ENCODE measurements at places on chromosomes 7 and 10.

DNA sequence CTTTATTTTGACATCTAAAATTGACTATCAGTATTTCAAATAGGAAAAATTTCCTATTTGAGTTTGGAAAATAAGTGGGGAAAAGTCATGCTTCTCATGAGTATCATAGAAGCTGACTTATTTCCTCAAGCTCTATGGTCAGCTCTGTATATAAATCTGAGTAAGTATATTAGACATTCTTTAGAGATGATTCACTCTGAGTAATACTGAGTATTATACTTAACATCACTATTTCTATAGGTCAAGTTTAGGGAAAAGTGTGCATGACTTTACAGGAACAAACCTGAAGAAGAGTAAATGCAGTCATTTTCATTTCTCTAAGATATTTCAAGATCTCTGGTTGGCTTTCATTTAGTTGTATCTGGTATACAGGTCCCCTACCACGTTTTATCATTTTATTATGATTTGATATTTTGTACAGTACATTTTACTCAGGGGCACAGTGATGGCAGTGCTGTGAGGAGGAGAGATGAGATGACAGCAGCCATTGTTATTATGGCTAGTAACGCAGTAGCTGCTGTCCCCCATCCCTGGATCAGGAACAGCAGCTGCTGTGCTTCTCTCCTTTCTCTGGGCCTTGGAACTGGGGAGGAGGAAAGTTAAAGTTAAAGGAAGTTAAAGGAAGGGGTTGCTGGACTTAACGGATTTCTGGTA is 15.2 kb downstream of the SND1 start:
- H3K27me3 ChIP-seq, result no peaks in the 10 kb centered on the region
- H3K36me3 ChIP-seq, result peaks cover 5% of the 10 kb centered on the region
- H3K27ac ChIP-seq, result peak overlapping the region; percentile 70
- no peak overlapping the region for H3K4me3 ChIP-seq

- H3K4me3 ChIP-seq, result no peak overlapping the region
- peaks cover 4% of the 10 kb centered on the region for H3K4me1 ChIP-seq
- H3K27me3 ChIP-seq, result no peaks in the 10 kb centered on the region
- no peak for DNase-seq
These were observed 34.0 kb downstream of the SMKR1 start for GRCh38 chr7:129536323-129536722.

- no peak overlapping the region for H3K27ac ChIP-seq
- H3K4me1 ChIP-seq, result no peaks in the 10 kb centered on the region
- H3K27me3 ChIP-seq, result no peaks in the 10 kb centered on the region
These were observed 23.8 kb downstream of the DHX32 start for GRCh38 chr10:125857185-125857760.

GRCh38 chr7:78178319-78178718 is 379.7 kb downstream of the PHTF2 start:
- H3K27ac ChIP-seq, result no peak overlapping the region
- H3K4me3 ChIP-seq, result no peak overlapping the region
- no peak for DNase-seq
- H3K36me3 ChIP-seq, result no peaks in the 10 kb centered on the region
- H3K27me3 ChIP-seq, result no peaks in the 10 kb centered on the region

- H3K4me3 ChIP-seq, result peak overlapping the region; percentile 9
- peaks cover 28% of the 10 kb centered on the region for H3K4me1 ChIP-seq
- H3K27me3 ChIP-seq, result no peaks in the 10 kb centered on the region
- no peak overlapping the region for H3K27ac ChIP-seq
- no peak for DNase-seq
These were observed 5.7 kb upstream of the MKRN1 start for GRCh38 chr7:140484951-140485499.

GRCh38 chr10:110709964-110710587 is 65.9 kb downstream of the RBM20 start:
- no peak for DNase-seq
- no peak overlapping the region for H3K27ac ChIP-seq
- H3K4me3 ChIP-seq, result no peak overlapping the region
- no peaks in the 10 kb centered on the region for H3K36me3 ChIP-seq

- no peaks in the 10 kb centered on the region for H3K27me3 ChIP-seq
- H3K4me1 ChIP-seq, result no peaks in the 10 kb centered on the region
- DNase-seq, result no peak
- H3K27ac ChIP-seq, result no peak overlapping the region
These were observed 108.5 kb upstream of the SFMBT2 start for GRCh38 chr10:7519351-7519750.

DNA sequence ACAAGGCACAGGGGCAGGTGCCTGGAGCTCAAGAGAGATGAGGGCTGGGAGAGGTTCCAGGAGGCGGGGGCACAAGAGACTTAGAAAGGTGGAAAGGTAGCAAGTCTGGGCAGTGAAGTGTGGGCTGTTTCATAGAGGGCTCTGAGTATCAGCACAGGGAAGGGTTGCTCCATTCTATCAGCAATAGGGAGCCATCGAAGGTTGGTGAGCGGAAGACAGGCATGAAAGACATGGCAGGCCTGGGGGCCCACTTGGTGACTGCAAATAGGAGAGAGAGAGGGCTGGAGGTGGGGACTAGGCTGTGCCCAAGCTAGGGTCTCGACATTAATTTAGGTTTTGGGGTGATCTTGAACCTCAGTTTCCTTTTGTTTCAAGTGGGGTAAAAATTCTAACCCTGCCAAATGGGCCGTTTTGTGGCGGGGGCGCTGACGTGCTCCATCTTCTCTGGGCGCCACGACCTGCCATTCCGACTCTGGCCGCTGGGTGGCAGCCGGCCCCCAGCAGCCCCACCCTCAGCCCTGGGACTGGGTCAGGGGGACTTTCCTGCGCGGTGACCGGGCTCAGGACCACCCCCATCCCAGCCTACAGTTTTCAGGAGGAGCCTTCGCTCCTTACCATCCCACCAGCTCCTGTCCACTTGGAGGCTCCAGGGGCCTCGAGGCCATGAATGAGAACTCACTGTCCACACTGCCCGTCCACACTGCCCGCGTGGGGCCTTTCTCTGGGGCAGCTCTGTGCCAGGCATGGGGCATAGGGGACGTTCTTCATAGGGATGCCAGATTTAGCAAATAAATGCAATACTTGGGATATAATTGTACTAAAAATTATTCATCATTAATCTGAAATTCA is 37.2 kb upstream of the PCBD1 start:
- H3K4me3 ChIP-seq, result no peak overlapping the region
- DNase-seq, result peak; percentile 14
- no peaks in the 10 kb centered on the region for H3K27me3 ChIP-seq
- no peak overlapping the region for H3K27ac ChIP-seq
- H3K36me3 ChIP-seq, result no peaks in the 10 kb centered on the region

GRCh38 chr10:80544316-80544953 is 6.7 kb downstream of the SH2D4B start:
- no peak overlapping the region for H3K27ac ChIP-seq
- DNase-seq, result no peak
- H3K4me1 ChIP-seq, result peaks cover 6% of the 10 kb centered on the region
- H3K36me3 ChIP-seq, result no peaks in the 10 kb centered on the region
- H3K4me3 ChIP-seq, result no peak overlapping the region
- no peaks in the 10 kb centered on the region for H3K27me3 ChIP-seq

- H3K36me3 ChIP-seq, result no peaks in the 10 kb centered on the region
- no peak for DNase-seq
- no peaks in the 10 kb centered on the region for H3K27me3 ChIP-seq
- H3K27ac ChIP-seq, result no peak overlapping the region
- H3K4me1 ChIP-seq, result no peaks in the 10 kb centered on the region
- no peak overlapping the region for H3K4me3 ChIP-seq
These were observed 123.4 kb downstream of the REEP3 start for GRCh38 chr10:63644418-63645142.

Measured in CD14-positive monocyte (primary cell).